ENCODE measurements at places on chromosomes 1 and 21.

- no peak overlapping the region for H3K27ac ChIP-seq
- H3K36me3 ChIP-seq = no peaks in the 10 kb centered on the region
- no peak for DNase-seq
- no peaks in the 10 kb centered on the region for H3K4me1 ChIP-seq
These were observed 92.4 kb upstream of the RALGPS2 start for GRCh38 chr1:178632653-178633052.

DNA sequence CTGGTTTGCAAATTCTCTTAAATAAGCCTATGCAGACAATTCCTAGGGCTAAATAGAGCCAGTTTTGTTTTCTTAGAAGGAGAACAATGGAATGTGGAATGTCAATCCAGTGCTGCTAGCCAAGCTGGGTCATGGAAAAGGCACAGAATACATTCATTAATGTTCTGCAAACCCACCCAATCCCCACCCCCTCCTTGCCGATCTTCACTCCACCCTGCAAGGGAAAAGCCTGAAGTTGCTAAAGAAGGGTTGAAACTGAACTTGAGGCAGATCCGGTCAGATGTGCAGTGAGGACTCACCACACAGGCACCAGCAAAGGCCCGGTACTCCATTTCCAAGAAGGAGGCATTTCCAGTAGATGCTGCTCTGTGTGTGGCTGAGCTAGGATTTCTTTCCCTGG lies 179.6 kb downstream of the PLPP3 start:
- no peaks in the 10 kb centered on the region for H3K27me3 ChIP-seq
- no peak overlapping the region for H3K27ac ChIP-seq
- H3K4me3 ChIP-seq = no peak overlapping the region
- H3K4me1 ChIP-seq = no peaks in the 10 kb centered on the region

GRCh38 chr1:234512451-234512861 lies 33.5 kb upstream of the TARBP1 start:
- peaks cover 16% of the 10 kb centered on the region for H3K4me1 ChIP-seq
- no peak overlapping the region for H3K4me3 ChIP-seq
- DNase-seq = no peak
- H3K27me3 ChIP-seq = peaks cover 6% of the 10 kb centered on the region
- no peaks in the 10 kb centered on the region for H3K36me3 ChIP-seq
- H3K27ac ChIP-seq = no peak overlapping the region

GRCh38 chr1:243470502-243470901 lies 214.7 kb downstream of the SDCCAG8 start:
- H3K27ac ChIP-seq = no peak overlapping the region
- DNase-seq = no peak
- H3K4me1 ChIP-seq = peaks cover 8% of the 10 kb centered on the region
- no peaks in the 10 kb centered on the region for H3K27me3 ChIP-seq
- H3K4me3 ChIP-seq = no peak overlapping the region

- no peak overlapping the region for H3K4me3 ChIP-seq
- H3K27me3 ChIP-seq = no peaks in the 10 kb centered on the region
- no peaks in the 10 kb centered on the region for H3K4me1 ChIP-seq
- no peak overlapping the region for H3K27ac ChIP-seq
- no peak for DNase-seq
These were observed 397.6 kb downstream of the PLA2G4A start for GRCh38 chr1:187226396-187226795.

Measured in activated CD8-positive, alpha-beta memory T cell treated with anti-CD3 and anti-CD28 coated beads, Interleukin-2, amount 10 ng/mL, durations not matched to agents 7 days and 5 days (primary cell).